Coronary artery (tissue), 2 donors: ENCODE measurements at places on chromosomes 2 and 18.

DNA sequence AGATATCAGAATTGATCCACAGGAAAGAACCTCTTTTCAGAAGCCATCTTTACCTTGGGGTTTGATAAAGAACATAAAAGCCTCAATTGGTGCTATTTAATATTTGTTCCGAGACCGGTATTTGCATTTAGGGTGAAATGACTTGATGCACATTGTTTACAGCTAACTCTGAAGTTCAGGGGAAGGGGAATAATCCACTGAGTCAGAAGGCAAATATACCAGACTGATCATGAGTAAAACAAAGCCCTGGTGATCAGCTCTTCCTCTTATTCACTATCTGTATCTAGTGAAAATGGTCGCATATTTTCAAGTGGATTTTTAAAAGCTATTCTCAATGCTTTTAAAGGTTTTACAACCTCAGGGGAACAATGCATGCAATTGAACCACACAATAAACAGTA, 53.0 kb upstream of the ATP8B1 start:
- DNase-seq: no peak

DNA sequence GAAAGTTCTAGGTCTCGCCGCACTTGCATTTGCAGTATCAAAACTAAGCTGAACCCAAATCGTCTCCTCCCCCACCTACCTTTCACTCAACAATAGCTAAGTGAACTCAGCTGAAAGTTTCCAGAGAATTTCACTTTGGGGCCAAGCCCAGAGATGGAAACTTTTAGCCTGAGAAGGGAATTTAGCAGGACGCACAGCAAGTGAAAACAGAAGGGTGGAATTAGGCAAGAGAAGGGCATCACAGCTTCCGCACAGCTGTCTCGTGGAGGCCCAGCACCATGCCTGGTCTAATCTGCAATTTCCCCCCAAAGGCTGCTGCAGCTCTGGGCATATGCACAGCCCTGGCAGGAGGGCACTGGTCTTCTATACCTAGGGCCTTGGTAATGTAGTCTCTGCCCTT, 262.0 kb downstream of the TNS1 start:
- no peak for DNase-seq

DNA sequence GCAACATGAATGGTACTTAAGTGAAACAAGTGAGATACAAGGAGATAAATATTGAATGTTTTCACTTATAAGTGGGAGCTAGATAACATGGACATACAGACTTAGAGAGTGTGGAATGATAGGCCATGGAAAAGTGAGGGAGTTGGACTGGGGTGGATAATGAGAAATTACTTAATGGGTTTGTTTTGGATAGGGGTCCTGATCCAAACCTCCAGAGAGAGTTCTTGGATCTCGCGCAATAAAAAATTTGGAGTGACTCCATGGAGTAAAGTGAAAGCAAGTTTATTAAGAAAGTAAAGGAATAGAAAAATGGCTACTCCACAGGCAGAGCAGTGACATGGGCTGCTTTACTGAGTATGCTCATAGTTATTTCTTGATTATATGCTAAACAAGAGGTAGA, 508.9 kb downstream of the CNTNAP5 start:
- DNase-seq: no peak

- no peak for DNase-seq
Observed at GRCh38 chr2:4678927-4679326, 975.6 kb downstream of the DCDC2C start.

- DNase-seq: no peak
Observed at GRCh38 chr2:136486115-136486514, 279.2 kb upstream of the THSD7B start.

DNA sequence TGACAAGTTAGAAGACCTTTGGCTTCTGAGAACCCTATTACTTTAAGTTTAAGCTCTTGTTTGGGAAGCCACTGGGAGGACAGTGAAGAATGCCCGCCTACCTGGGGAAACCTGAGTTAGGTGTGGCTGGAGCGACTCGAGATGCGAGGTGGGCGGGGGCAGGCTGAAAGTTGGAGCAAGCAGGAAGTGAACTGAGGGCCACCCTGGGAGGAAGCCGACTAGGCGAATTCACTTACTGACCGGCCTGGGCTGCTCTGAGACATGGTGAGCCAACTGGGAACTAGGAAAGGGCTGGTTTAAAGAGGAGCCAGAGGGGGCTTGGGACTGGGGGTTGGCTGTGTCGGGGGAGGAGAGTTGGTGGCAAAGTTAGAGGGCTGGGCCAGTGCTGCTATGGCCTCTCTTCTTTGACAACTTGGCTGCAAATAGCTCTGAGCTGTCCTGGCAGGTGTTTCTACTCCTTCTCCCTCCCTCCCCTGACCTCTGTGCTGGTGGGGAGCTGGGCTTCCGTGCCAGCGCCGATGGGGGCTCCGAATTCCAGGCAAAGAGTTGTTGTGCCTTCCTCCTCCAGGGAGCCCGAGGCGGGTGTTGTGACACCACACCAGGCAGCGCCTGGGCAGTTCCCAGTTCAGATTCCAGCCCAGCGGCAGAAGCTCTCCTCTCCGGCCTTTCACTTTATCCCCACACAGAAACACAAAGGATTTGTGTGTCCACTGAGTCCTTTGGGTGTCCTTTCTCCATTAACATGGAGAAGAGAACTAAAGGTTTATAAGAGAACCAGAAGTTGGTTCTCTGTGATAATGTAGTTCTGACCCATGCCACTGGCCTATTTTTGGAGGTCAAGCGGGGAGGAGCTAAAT, at the start of gene VAMP8:
Gene VAMP8, plus strand, starts transcription at position 201 of the 857 bp plus-strand sequence. Its CDS starts 61 bp downstream, at position 262.
- DNase-seq: no peak

GRCh38 chr2:85415980-85416650, 2.4 kb upstream of the SH2D6 start:
- DNase-seq: no peak

- no peak for DNase-seq
Observed at GRCh38 chr2:189751080-189751658, 11.4 kb downstream of the OSGEPL1 start.

- no peak for DNase-seq
Observed at GRCh38 chr2:3185256-3185655, 192.4 kb downstream of the EIPR1 start.
